Tibial nerve (tissue), 4 donors: ENCODE measurements at places on chromosomes 5 and 9. TPM values are rescaled to one million over a fixed set of nuclear protein-coding genes. Genes with fewer than 3 reads are reported as not detected.

DNA sequence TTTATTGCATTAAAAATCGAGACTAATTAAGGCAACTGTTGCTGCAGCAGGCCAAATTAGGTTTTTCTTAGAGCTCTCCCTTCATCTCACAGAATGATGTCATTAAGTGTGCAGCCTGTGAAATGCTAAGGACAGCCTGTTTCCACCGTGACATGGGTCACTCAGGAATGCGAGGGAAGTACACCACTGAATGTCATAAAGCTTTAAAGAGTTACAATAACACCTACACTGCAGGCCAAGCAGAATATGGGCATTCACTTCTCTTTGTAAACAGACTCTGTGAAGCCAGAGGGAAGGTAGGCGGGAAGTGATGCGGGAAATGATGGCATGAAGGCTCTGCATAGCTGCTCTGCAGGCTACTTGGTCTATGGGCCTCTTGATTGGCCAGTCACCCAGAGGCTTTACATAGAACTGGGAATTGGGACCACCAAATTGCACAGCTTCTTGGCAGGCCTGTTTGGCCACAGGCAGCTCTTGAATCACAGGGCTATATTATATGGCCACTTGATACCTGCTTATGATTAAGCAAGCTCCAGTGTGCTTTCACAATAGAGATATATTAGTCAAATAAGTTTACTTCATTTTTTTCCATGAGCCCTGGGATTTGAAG lies 28.4 kb upstream of the AOPEP start:
- H3K27me3 ChIP-seq = no peaks in the 10 kb centered on the region
- no peaks in the 10 kb centered on the region for H3K4me1 ChIP-seq
- H3K4me3 ChIP-seq = no peak overlapping the region
- H3K27ac ChIP-seq = peak overlapping the region; percentile 81

Gene ZNF462
- 26.2 TPM for total RNA-seq

DNA sequence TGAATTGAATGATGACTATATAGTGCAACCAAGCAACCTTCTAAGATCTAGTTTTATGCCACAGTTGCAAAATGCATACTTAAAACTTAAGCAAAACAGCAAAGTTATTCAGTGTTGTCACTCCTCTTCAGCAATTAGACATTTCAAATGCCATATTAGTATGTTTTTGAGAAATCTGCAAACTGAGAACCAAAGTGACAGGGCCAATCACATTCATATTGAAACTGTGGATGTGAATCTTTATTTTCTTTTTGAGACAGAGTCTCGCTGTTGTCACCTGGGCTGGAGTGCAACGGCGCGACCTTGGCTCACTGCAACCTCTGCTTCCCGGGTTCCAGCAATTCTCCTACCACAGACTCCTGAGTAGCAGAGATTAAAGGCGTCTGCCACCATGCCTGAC lies 249.2 kb upstream of the EFNA5 start:
- H3K4me1 ChIP-seq = no peaks in the 10 kb centered on the region
- H3K36me3 ChIP-seq = no peaks in the 10 kb centered on the region
- no peak overlapping the region for H3K4me3 ChIP-seq
- H3K27ac ChIP-seq = no peak overlapping the region
- no peaks in the 10 kb centered on the region for H3K27me3 ChIP-seq

DNA sequence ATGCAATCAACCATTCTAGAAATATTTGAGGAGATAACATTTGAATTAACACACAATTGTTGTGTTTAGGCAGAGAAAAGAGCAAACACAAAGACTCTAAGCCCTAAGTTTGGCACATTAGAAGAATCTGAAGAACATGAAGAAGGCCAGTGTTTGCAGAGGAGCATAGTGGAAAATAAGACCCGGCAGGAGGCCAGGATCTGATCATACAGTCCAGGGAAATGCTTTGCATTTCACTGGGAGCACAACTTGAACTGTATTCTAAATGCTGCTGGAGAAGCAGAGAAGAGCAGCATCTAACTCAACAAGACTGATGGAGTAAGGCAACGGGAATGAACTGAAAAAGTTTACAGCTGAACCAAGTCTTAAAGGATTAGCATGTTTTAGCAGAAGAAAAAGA lies 463.4 kb downstream of the ZNF608 start:
- no peaks in the 10 kb centered on the region for H3K36me3 ChIP-seq
- no peak overlapping the region for H3K4me3 ChIP-seq
- DNase-seq = no peak
- H3K27me3 ChIP-seq = no peaks in the 10 kb centered on the region

DNA sequence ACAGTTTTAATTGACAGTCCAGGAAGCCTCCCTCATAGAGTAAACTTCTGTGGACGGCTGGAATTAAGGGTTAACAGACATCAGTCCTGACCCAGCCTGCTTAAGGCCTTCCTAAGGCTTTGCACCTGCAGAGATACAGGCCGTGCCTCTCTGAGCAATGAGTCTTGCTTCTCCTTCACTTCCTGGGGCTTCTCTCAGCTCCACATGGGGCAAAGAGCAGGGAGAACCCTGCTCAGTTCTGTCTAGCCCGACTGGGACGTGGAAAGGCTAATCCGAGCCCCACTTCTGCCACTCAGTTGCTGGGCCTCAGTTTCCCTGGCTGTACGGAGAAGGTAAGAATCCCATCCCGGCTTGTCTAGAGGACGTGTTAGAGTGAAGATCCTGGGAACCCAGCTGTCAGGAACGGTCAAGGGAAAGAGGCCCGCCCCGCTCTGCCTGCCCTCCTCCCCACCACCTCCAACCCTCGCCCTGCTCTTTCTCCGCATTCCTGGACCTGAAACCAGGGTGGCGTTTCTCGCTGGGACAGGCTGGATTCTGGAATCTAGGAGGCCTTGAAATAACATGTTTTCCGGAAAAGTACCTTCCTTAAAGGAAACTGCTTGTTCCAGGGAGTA lies 6.5 kb downstream of the SPAAR start:
- H3K36me3 ChIP-seq = no peaks in the 10 kb centered on the region
- H3K27ac ChIP-seq = peak overlapping the region; percentile 56
- no peaks in the 10 kb centered on the region for H3K27me3 ChIP-seq

GRCh38 chr5:116766470-116766947 lies 191.9 kb upstream of the SEMA6A start:
- H3K36me3 ChIP-seq = no peaks in the 10 kb centered on the region
- no peak overlapping the region for H3K27ac ChIP-seq
- DNase-seq = no peak

GRCh38 chr5:40486437-40487275 lies 193.1 kb upstream of the PTGER4 start:
- H3K4me3 ChIP-seq = no peak overlapping the region
- no peaks in the 10 kb centered on the region for H3K36me3 ChIP-seq
- no peaks in the 10 kb centered on the region for H3K4me1 ChIP-seq

DNA sequence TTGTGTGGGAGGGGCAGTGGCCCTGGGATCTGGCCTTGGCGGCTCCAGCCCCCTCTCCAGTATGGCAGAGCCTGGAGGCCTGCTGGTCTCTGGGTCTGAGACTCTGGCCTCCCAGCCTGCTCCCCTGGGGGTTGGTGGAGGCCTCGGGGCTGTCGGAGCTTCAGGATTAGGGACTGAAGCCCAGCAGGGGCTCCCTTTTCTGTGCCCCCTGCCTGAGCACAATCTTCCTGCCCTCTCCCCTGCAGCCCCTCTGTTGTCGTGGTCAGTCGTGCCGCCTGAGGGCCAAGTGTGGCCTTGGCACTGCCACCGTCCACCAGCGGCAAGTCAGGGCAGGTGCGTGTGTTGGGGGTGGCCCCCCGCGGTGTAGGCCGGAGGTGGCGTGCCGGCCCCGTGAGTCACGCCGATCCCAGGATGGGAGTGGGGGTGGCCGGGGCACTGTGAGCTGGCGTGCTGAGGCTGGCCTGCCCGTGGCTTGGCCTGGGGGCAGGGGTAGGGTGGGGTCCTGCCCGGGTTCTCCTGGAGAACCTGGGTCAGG lies 53.6 kb downstream of the RXRA start:
- H3K36me3 ChIP-seq = no peaks in the 10 kb centered on the region
- DNase-seq = no peak
- H3K4me3 ChIP-seq = no peak overlapping the region
- peak overlapping the region; percentile 72 for H3K27ac ChIP-seq
- no peaks in the 10 kb centered on the region for H3K27me3 ChIP-seq

DNA sequence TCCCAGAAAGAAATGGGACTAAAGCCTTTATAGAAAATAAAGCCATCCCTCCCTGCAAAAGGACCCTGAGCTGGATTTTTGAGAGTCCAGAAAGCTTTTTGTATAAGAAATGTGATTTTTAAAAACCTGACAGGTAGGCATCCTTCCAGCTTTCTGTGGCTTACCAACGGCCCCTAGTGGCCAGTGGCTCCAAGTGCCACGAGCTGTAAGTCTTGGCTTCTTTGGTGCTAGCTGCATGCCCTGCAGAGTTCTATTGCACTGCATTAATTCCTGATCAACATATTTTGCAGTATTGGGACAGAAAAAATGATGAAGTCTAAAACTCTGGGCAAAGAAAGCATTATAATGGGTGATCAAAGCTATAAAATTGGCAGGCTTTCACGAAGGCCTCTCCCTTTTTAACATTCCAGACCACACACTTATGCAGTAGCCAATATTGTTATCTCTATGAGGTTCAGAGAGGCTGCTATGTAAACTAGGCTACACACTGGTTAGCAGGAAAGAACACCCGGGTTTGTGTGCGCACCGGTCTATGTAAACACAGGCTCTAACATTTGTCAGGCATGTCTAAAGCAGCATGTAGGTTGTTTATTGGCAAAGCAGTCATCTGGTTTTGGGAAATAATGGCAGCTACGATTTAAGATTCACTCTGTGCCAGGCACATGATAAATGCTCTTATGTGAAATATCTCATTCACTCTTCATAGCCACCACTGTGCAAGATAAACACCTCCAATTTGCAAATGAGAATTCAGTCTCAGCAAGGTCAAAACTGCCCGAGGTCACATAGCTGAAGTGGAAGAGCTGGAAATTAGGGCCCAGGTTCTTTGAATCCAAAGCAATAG lies 55.2 kb downstream of the NMUR2 start:
- no peak overlapping the region for H3K4me3 ChIP-seq
- H3K4me1 ChIP-seq = no peaks in the 10 kb centered on the region
- no peak for DNase-seq
- H3K27ac ChIP-seq = no peak overlapping the region

Gene STOM
- total RNA-seq = 251 TPM

Gene PCDHA3
- 0.84 TPM for total RNA-seq

DNA sequence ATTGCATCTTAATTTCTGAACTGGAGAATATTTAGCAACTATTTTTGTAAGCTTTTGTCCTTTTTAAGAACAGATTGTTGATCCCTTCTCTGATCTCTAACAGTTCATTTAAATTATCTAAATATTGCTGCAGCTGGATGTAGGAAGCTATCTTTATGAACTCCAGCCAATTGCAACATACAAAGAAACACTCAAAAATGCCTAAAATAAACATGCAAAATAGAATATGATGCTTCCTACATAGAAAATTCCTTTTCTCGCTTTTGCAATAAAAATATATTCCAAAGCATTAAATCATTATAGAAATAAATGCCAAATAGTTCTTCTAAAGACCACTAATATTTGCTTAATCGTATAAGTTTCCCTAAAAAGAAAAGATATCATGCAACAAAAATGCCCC lies 218.6 kb downstream of the LURAP1L start:
- H3K4me1 ChIP-seq = peaks cover 7% of the 10 kb centered on the region
- no peaks in the 10 kb centered on the region for H3K36me3 ChIP-seq
- DNase-seq = no peak
- no peak overlapping the region for H3K4me3 ChIP-seq
- no peak overlapping the region for H3K27ac ChIP-seq

Gene HTR1A
- not detected for total RNA-seq

- H3K27ac ChIP-seq = no peak overlapping the region
- no peaks in the 10 kb centered on the region for H3K27me3 ChIP-seq
- H3K4me3 ChIP-seq = no peak overlapping the region
- no peaks in the 10 kb centered on the region for H3K36me3 ChIP-seq
Measured at GRCh38 chr9:75499812-75500211, 390.7 kb upstream of the PCSK5 start.

Gene TMED7
- 82.5 TPM for total RNA-seq

DNA sequence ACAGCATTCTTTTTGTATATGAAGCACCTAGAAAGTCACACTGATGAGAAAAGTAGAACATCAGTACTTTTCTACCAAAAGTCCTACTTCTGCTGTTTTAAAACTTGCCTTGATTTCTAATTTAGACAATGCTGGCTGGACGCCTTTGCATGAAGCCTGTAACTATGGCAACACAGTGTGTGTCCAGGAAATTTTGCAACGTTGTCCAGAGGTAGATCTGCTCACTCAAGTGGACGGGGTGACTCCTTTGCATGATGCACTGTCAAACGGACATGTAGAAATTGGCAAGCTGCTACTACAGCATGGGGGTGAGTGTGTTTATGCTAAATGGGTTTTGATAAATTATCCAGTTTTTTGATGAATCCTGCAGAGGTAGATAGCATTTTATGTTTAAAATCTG lies 73.5 kb downstream of the SLF1 start:
- no peak overlapping the region for H3K27ac ChIP-seq
- no peaks in the 10 kb centered on the region for H3K27me3 ChIP-seq
- no peak overlapping the region for H3K4me3 ChIP-seq

Gene CKMT2
- total RNA-seq = 1.8 TPM

GRCh38 chr9:101536938-101537337 lies 3.3 kb downstream of the RNF20 start:
- H3K36me3 ChIP-seq = no peaks in the 10 kb centered on the region
- H3K27ac ChIP-seq = no peak overlapping the region
- no peak for DNase-seq
- no peaks in the 10 kb centered on the region for H3K27me3 ChIP-seq
- no peak overlapping the region for H3K4me3 ChIP-seq
- no peaks in the 10 kb centered on the region for H3K4me1 ChIP-seq

GRCh38 chr9:126569036-126569435 lies 44.7 kb upstream of the LMX1B start:
- H3K4me3 ChIP-seq = no peak overlapping the region
- no peaks in the 10 kb centered on the region for H3K36me3 ChIP-seq
- H3K27ac ChIP-seq = no peak overlapping the region

GRCh38 chr9:93133681-93134014 lies 403 bp downstream of the NINJ1 start:
- H3K4me3 ChIP-seq = peak overlapping the region; percentile 70
- no peaks in the 10 kb centered on the region for H3K36me3 ChIP-seq
- H3K4me1 ChIP-seq = no peaks in the 10 kb centered on the region
- peak overlapping the region; percentile 98 for H3K27ac ChIP-seq
- peak; percentile 68 for DNase-seq
- no peaks in the 10 kb centered on the region for H3K27me3 ChIP-seq

Gene SLC2A6
- 6.3 TPM for total RNA-seq

DNA sequence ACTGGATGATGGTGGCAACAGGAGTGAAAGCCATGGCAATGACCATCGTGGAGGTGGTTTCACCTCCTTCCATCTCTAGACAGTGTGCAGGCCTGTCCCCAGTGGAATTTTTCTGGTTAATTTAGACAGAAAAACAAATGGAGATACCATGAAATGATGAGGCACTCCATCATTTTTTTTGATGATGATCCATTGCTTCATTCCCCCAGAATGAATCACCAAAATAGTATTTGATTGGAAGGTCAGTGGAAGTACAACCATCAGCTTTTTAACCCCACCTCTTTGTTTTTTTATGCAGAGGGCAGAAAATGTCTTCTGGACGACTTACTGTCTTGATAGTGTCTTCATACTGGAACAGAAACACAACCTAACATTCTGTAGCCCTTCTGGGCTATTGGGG lies 42.6 kb upstream of the ADRA1B start:
- no peaks in the 10 kb centered on the region for H3K27me3 ChIP-seq
- no peaks in the 10 kb centered on the region for H3K36me3 ChIP-seq
- no peak overlapping the region for H3K4me3 ChIP-seq
- no peaks in the 10 kb centered on the region for H3K4me1 ChIP-seq
